ENCODE measurements at places on chromosomes 6 and 20. TPM values are rescaled to one million over a fixed set of nuclear protein-coding genes. Genes with fewer than 3 reads are reported as not detected.
A peak's percentile ranks its signal among the peaks of the same experiment; 100 is the strongest.

DNA sequence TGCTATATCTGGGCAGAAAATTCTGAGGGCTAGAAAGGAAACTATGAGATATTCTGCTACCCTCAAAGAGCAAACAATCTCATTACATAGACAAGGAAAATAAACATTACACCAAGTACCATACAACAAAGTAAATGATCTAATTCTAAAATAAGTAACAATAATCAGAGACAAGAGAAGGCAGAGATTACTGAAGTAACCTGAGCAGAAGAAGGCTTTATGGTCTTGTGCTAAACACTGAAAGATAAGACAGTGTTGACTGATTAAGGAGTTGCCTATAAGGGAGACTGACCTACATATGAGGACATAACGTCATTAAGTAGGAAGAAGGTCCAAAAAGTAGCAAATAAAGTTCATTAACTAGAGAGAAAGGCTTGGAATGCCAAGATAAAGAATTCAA, 134.2 kb downstream of the MTFR2 start:
- no peak for DNase-seq

DNA sequence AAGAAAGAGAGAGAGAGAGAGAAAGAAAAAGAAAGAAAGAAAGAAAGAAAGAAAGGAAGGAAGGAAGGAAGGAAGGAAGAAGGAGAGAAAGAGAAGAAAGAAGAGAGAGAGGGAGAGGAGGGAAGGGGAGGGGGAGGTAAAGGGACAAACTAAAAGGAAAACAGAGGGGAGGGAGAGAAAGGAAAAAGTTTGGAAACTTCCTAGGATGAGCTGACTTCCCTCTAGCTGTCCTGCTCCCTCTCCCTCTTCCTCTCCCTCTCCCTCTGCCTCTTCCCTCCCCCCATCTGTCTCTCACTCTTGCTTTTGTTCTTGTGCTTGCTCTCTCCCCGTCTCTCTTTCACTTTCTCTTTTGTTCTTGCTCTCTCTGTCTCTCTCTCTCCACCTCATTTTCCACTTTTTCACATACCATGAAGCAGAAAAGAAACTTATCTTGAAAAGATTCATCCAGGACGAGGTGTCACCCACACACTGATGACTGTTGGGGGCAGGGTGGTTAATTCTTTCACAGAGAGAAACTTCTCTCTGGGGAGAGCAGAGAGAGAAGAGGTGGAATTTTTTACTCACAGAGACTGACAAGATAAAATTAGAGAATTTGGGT, 56.4 kb upstream of the DUSP22 start:
- DNase-seq, result no peak

- no peak for DNase-seq
Observed at GRCh38 chr6:143901885-143902750, 37.8 kb downstream of the ZC2HC1B start.

Gene DLGAP4
- 40.6 TPM for total RNA-seq

- no peak for DNase-seq
Observed at GRCh38 chr6:47457370-47457769, 20.2 kb upstream of the CD2AP start.

DNA sequence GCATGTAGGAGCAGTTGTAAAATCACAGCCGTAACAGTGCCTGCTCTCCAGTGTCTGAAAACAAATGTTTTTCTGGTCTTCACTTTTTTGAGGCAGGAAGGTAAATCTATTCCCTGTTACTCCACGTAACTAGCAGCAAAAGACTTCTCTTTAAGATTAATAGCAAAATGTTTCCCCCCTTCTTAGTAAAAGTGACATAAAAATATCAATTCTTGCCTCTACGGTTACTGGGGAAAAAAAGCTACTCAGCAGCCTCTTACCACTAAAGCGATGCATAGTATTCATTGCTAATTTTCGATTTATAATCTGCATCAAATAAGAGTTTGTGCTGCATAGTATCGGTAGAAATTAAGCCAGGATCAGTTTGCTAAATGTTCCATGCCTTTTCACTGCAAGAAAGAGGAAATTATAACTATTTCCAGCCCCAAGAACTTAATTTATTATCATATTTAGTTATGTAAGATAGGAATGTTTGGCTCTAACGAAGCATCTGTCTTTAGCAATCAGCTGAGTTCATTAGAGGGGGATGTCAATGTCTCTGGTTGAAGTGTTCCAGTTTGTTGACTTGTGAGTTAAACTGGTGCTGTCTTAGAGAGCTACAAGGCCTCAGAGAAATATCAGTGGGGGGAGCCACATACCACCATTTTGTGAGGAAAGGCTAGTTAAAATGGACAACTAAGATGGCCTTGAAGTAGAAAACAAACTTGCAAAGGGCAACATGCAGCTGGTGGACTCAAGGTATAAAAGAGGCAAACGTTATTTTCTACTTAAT, 617 bp upstream of the TSPYL1 start:
- peak; percentile 70 for DNase-seq

GRCh38 chr20:35607003-35607735, 8.5 kb upstream of the SPAG4 start:
- peak; percentile 70 for DNase-seq
